ENCODE measurements at places on chromosomes 6 and 20.

- DNase-seq = no peak
Observed at GRCh38 chr6:134750669-134751068, 199.2 kb downstream of the ALDH8A1 start.

DNA sequence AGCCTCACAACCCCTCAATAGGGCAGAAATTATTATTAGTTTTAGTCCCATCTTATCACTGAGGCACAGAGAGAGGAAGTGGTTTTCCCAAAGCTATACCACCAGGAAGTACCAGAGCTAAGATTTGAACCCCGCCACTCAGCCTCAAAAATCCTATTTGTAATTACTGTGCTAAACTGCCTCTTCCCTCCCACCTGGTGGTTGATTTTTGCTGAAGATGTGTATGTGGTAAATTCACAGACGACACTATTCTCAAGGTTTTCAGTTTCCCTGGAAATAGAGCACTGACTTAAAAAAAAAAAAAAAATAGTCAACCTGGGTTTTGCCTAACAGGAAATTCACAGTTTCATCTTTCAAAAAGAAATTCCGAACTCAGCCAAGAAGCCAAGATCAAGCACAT is 57.9 kb downstream of the TSHZ2 start:
- DNase-seq = no peak

GRCh38 chr20:4929686-4930397 is 71.5 kb downstream of the SLC23A2 start:
- DNase-seq = no peak

GRCh38 chr6:113015249-113015648 is 668.1 kb downstream of the RFPL4B start:
- DNase-seq = peak; percentile 30

DNA sequence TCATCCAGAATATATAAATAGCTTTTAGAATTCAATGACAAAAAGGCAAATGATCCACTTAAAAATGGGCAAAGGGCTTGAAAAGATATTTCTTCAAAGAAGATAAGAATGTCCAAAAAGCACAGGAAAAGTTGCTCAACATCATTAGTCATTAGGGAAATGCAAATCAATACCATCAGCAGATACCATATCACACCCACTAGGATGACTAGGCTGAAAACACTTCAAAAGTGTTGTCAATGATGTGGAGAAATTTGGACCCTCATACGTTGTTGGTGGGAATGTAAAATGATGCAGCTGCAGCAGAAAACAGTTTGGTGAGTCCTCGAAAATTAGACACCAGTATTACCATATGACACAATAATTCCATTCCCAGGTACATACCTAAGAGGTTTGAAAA is 303.6 kb upstream of the SLC35B3 start:
- DNase-seq = no peak

GRCh38 chr20:52313341-52313963 is 121.9 kb upstream of the ZFP64 start:
- DNase-seq = no peak

GRCh38 chr6:33211136-33211535 is 2.8 kb downstream of the RING1 start:
- DNase-seq = no peak

DNA sequence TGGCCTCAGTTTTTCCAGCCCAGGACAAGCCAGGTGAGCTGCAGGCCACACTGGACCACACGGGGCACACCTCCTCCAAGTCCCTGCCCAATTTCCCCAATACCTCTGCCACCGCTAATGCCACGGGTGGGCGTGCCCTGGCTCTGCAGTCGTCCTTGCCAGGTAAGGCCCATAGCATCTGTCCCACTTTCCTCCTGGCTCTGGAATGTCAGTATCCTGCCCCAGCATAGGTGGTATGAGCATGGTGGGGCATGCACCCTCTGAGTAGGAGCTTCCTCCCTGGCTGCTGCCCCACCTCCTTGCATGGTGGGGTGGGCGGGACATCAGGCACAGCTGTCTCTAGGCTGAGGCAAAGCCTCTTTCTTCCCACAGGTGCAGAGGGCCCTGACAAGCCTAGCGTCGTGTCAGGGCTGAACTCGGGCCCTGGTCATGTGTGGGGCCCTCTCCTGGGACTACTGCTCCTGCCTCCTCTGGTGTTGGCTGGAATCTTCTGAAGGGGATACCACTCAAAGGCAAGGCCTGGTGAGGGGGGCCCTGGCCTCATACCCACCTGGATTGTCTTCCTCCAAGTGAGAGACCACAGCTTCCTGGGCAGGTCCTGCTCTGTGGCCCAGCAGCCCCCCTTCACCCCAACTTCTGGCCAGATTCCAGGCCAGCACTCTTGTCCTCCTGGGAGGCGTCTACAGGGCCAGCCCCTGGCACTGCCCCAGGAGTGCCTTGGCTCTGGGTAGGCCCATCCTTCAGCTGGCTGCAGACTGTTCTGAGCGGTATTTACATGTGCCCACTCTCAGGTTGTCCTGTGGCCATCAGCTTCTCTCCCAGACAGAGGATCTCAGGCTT is 9.1 kb downstream of the PI16 start:
- DNase-seq = no peak

- DNase-seq = no peak
Observed at GRCh38 chr20:703006-703405, 27.4 kb upstream of the SCRT2 start.

- DNase-seq = no peak
Observed at GRCh38 chr6:144181639-144182038, 31.3 kb downstream of the STX11 start.

- no peak for DNase-seq
Observed at GRCh38 chr6:4671587-4672115, 104.6 kb upstream of the CDYL start.

GRCh38 chr20:58992911-58993310 is 11.9 kb downstream of the NELFCD start:
- no peak for DNase-seq

DNA sequence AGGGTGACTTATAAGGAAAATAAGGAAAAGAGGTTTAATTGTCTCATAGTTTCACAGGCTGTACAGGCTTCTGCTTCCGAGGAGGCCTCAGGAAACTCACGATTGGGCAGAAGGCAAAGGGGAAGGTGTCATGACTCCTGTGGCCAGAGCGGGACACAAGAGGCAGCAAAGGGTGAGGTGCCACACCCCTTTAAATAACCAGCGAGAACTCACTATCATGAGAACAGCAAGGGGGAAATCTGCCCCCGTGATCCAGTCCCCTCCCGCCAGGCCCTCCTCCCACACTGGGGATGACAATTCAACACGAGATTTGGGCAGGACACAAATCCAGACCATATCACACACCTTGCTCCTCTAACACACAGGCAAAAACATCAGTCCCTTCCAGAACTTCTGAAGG is 254.0 kb downstream of the DLL1 start:
- DNase-seq = no peak

- DNase-seq = no peak
Observed at GRCh38 chr6:101921829-101922450, 528.4 kb downstream of the GRIK2 start.

GRCh38 chr6:15080895-15081294 is 165.0 kb upstream of the JARID2 start:
- DNase-seq = no peak

- no peak for DNase-seq
Observed at GRCh38 chr20:36002855-36003254, 34.5 kb downstream of the CNBD2 start.

- no peak for DNase-seq
Observed at GRCh38 chr6:41939848-41940758, 1.5 kb downstream of the CCND3 start.

DNA sequence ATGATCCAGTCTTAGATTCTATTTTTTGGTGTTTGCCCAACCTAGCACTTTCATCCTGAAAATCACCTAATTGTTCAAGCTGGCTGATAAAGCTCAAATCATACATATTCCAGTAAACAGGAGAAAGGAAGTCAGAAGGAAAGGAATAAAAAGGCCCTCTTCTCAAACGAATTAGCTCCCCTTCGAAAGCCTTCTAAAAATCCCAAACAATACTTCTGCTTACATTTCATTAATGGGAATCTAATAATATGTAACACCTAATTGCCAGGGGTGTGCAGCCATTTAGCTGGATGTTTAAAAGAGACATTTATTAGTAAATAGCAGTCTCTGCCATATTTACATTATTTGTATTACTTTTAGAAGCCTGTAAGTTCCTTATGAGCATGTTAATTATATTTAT is 302.9 kb upstream of the TCF21 start:
- no peak for DNase-seq

Data from AG04450 (cell line).